Amygdala (tissue), 56 donors: ENCODE measurements at places on chromosomes 1 and 21.

DNA sequence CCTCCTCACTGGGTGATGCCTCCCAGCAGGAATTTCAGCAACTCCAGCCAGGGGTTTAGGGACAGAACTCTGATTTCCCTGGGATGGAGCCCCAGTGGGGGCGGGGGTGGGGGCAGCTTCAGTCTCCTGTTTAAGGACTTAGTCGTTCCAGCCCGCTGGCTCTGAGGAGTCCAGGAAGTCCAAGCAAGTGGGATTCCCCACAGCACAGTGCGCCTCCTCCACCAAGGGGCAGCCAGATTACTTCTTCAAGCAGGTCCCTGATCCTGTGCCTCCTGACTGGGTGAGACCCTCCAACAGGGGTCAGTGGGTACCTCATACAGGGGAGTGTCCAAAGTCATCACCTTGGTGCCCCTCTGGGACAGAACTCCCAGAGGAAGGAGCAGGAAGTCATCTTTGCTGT is 1438.4 kb upstream of the B3GALT2 start:
- no peak for DNase-seq

DNA sequence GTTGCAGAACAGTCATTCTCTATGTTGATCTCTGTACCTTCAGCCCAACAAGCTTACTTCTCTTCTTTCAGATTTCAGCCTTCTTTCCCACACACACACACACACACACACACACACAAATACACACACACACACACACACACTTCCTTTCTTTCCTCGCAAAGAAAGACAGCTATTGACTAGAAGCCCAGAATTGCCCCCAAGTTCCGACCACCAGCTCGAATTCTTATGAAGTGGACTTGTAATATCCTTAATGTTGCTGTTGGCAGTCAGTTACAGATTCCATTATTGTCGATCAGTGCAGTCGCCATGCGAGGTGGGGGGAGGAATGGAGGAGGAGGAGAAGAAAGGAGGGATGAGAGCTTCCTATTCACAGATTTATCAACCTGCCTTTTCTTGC is 125.5 kb downstream of the CLEC20A start:
- no peak for DNase-seq

- no peak for DNase-seq
Measured at GRCh38 chr21:38486221-38486620, 12.1 kb downstream of the ERG start.

DNA sequence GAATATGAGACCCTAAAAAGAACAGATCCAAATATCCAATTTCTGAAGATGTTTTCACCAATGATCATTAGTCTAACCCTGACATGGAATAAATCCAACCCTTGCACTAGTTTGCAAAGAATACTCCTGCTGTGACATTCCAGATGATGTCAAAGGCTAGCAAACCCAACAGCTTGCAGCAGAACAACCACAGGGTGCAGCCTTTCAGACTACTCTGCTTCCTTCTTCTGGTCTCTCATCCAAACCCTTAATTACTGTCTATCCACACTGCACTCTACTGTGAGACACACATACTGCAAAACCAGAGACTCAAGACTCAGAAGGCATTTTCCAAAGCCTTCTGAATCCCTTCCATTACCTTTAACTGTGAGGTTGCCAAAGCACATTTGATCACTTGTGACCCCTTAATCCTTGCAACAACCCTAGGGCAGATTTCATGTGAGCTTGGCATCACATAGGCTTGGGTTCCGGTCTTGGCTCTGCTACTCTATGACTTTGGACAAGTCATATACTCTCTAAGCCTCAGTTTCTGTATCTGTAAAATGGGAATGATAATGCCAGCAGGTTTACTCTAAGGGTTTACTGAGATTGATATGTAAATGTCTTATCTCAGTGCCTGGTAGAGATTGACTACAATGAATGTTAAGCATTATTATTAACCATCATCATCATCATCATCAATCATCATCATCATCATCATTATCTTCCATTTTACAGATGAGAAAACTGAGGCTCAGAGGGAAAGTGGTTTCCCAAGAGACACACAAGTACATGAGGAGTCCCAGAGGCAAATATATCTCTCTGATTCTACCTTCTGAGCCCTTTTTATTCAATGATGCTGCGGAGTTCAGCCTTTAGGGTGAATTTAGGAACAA is 94.5 kb downstream of the SYF2 start:
- DNase-seq: no peak

DNA sequence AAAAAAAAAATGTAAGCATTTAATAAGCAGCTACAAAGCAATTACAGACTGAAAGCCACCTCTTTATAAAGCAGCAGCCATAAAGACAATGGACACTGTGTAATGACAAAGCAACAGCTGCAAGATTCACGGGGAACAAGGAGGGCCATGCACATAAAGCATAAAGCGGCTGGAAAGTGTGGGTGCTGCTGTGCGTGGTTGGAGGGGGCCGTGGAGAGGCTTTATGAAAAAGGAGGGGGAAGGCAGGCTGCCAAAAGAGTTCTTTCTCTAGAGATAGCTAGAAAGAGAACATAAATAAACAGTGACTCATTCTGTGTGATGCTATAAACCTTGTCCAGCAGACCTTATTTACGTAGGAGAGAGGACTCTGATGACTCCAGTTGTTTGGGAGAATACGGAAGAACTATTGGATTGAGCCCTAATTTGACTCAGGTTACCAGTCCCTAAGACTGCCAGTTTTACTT is 49.3 kb downstream of the ADAMTS1 start:
- peak; percentile 11 for DNase-seq
